ENCODE measurements at places on chromosomes 1 and 21. TPM values are rescaled to one million over a fixed set of nuclear protein-coding genes. Genes with fewer than 3 reads are reported as not detected.

The STIL gene
- total RNA-seq: 3.8 TPM

GRCh38 chr1:46532095-46532494, 19.4 kb downstream of the KNCN start:
- DNase-seq: no peak

DNA sequence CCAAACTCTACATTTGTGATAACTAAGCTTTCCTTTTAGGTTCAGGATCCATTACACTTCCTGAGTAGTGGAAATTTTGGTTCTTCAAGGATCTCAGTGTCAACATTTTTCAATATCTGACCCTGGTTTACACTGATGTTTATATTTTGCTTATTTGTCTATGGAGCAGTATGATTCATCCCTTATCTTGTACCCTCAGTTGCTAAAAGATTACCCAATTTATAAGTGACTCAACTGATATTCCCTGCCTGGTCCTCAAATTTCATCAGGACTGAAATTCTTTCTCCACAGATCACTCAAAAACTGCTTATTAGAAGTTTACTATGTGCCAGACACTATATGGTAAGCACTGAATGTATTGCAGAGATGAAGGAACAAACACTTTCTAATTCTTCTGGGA, 139.1 kb upstream of the CHRM3 start:
- no peak for DNase-seq

The SYDE2 gene
- total RNA-seq: 1.5 TPM

The RGS4 gene
- total RNA-seq: 351 TPM

The CRP gene
- not detected for total RNA-seq

DNA sequence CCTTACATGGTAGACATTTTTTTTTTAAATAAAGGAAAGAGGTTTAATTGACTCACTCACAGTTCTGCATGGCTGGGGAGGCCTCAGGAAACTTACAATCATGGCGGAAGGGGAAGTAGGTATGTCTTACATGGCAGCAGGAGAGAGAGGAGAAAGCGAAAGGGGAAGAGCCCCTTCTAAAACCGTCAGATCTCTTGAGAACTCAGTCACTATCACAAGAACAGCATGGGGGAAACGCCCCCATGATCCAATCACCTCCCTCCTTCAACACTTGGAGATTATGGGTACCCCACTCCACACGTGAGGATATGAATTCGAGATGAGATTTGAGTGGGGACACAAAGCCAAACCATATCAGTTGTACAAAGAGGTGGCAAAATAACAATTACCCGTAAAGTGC, 301.7 kb downstream of the GRIK1 start:
- no peak for DNase-seq
